ENCODE measurements at places on chromosomes 16 and 17. TPM values are rescaled to one million over a fixed set of nuclear protein-coding genes. Genes with fewer than 3 reads are reported as not detected.

GRCh38 chr17:46045639-46046038 lies 46.6 kb downstream of the STH start:
- H3K4me3 ChIP-seq = no peak overlapping the region
- H3K36me3 ChIP-seq = peaks cover 23% of the 10 kb centered on the region
- no peak overlapping the region for H3K27ac ChIP-seq

DNA sequence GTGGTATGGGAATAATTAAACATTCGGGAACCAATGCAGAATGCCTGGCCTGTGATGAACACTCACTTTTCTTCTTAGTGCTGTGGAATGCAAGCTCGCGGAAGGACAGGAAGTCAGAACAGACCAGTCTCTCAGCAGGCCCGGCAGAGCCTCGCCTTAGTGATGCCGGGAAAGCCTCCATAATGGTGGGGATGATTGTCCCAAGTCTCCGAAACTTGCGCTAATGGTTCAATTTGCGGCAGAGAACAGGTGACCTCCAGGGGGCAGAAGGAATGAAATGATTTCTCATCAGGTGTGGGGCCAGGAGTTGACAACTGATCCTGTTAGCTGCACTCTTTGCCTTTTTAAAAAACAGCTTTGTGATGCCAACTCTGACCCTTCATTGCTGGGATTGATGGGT lies 170.6 kb downstream of the GSG1L start:
- no peaks in the 10 kb centered on the region for H3K4me1 ChIP-seq
- H3K36me3 ChIP-seq = no peaks in the 10 kb centered on the region
- no peak overlapping the region for H3K4me3 ChIP-seq
- no peaks in the 10 kb centered on the region for H3K27me3 ChIP-seq
- no peak for DNase-seq
- H3K27ac ChIP-seq = no peak overlapping the region

The MT1G gene
- 34.7 TPM for total RNA-seq

GRCh38 chr17:41625602-41626001 lies 1.2 kb upstream of the KRT17 start:
- H3K27me3 ChIP-seq = no peaks in the 10 kb centered on the region
- H3K27ac ChIP-seq = no peak overlapping the region
- peaks cover 10% of the 10 kb centered on the region for H3K4me1 ChIP-seq
- DNase-seq = no peak

GRCh38 chr17:45104907-45105624 lies 27.2 kb downstream of the PLCD3 start:
- H3K4me1 ChIP-seq = peaks cover 27% of the 10 kb centered on the region
- no peak overlapping the region for H3K4me3 ChIP-seq
- H3K27me3 ChIP-seq = no peaks in the 10 kb centered on the region
- peak overlapping the region; percentile 13 for H3K27ac ChIP-seq
- DNase-seq = no peak

The SOCS1 gene
- total RNA-seq = 16.9 TPM

DNA sequence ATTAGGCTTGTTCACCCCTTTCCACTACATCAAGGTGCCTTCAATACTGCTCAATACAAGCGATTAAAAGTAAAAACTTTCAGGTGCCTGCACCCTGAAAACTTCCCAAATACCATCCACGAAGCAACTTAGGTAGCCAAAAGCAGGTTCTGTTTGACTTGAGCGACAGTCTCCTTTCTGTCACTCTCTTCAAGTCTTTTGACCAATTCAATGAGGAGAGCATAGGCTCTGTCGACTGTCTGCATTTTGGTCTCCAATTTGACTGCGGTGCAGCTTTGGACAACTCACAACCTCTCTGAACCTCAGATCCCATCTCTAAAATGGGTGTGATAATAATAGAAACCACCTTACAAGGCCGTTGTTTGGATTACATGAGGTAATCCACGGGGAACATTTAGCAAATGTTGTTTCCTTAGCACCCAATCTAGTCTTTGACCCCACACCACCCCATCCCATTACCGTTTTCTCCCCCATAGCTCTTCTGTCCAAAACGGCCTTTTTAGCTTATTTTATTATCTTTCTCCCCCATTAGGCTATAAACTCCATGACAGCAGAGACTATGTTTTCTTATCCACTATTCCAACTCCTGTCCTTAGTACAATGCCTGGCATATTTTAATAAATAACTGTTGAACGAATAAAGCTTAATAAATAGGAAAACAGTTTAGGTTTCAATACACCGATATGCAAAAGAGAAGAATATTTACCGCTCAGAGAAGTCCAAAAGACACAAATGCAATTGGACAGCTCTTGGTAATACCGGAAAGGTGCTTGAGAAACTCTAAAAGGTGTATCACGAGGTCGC lies 999 bp downstream of the MARF1 start:
- peak overlapping the region; percentile 100 for H3K27ac ChIP-seq
- peaks cover 11% of the 10 kb centered on the region for H3K4me1 ChIP-seq

GRCh38 chr16:3256866-3257465 lies 533 bp upstream of the MEFV start:
- H3K4me3 ChIP-seq = no peak overlapping the region
- no peak for DNase-seq
- no peaks in the 10 kb centered on the region for H3K27me3 ChIP-seq
- no peaks in the 10 kb centered on the region for H3K36me3 ChIP-seq
- no peaks in the 10 kb centered on the region for H3K4me1 ChIP-seq

The CA7 gene
- total RNA-seq = not detected

DNA sequence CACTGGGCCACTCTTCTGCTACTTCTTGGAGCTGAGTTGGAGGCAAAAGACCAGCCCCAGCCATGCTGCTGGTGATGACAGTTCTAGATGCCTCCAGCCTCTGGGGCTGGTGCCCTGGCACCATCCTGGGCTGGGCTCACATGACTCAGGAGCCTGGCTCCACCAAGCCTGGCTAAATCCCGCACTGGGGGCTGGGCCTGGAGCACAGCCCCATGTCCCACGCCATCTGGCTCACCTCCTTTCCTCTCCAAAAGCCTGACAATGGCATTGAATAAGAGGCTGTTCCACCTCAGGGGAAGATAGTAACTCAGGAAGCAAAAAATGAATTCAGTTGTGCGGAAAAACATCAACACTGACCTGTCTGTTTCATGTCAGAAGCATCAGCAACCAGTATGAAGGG lies 45.1 kb upstream of the MTSS2 start:
- H3K36me3 ChIP-seq = no peaks in the 10 kb centered on the region
- DNase-seq = no peak
- no peak overlapping the region for H3K4me3 ChIP-seq
- H3K4me1 ChIP-seq = peaks cover 32% of the 10 kb centered on the region

DNA sequence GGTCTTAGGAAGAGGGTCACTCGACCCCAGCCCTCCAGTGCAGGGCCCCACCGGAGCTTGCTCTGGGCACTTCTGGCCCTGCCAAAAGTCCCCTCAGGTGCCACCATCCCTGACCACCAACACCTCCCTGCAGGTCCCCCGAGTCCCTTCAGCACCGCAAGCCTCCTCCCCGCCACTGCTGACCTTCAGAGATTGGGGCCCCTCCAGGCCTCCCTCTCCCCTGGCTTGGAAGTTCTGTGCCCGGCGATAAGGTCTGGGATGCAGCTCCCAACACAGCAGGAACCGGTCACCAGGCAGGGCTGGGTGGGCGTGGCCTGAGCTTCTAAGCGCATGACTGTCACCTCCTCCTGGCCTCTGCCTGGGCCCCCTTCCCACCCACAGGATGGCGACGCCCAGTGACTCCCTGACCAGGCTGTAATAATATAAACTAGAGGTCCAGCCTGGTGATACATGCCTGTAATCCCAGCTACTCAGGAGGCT lies 11.2 kb downstream of the PIEZO1 start:
- DNase-seq = no peak
- H3K27ac ChIP-seq = no peak overlapping the region
- H3K4me3 ChIP-seq = no peak overlapping the region
- no peaks in the 10 kb centered on the region for H3K36me3 ChIP-seq
- peaks cover 9% of the 10 kb centered on the region for H3K4me1 ChIP-seq

The DDX42 gene
- total RNA-seq = 157 TPM

The ADAMTS18 gene
- total RNA-seq = not detected

- DNase-seq = no peak
- no peak overlapping the region for H3K4me3 ChIP-seq
- H3K27ac ChIP-seq = no peak overlapping the region
- peaks cover 4% of the 10 kb centered on the region for H3K4me1 ChIP-seq
- no peaks in the 10 kb centered on the region for H3K36me3 ChIP-seq
Measured at GRCh38 chr16:3548445-3548844, 28.8 kb downstream of the NLRC3 start.

DNA sequence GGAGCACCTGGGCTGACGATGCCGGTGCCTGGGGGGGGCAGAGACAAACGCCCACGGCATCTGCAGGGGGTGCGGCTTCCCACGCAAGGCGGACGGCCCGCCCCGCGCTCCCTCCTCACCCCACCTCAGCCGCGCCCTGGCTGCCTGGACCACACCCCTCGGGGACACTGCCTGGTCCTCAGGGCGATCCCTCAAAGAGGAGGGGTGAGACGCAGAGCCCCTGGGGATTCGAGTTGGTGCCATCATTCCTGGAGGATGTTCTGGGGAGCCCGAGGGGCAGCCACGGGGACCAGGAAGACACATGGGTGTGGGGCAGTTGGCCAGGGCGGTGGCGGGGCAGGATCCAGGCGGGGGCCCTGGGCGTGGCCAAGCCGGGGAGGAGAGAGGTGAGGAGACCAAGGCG lies 3.9 kb downstream of the IGFALS start:
- H3K27ac ChIP-seq = no peak overlapping the region
- H3K4me1 ChIP-seq = no peaks in the 10 kb centered on the region
- H3K36me3 ChIP-seq = peaks cover 25% of the 10 kb centered on the region
- no peak overlapping the region for H3K4me3 ChIP-seq

GRCh38 chr17:7313088-7313889 lies 1.9 kb downstream of the GPS2 start:
- H3K4me1 ChIP-seq = peaks cover 57% of the 10 kb centered on the region
- no peak overlapping the region for H3K27ac ChIP-seq
- H3K36me3 ChIP-seq = peaks cover 58% of the 10 kb centered on the region
- H3K4me3 ChIP-seq = no peak overlapping the region
- no peaks in the 10 kb centered on the region for H3K27me3 ChIP-seq

- no peaks in the 10 kb centered on the region for H3K36me3 ChIP-seq
- no peak overlapping the region for H3K27ac ChIP-seq
- no peak overlapping the region for H3K4me3 ChIP-seq
- no peak for DNase-seq
Measured at GRCh38 chr17:31834448-31834847, 24.6 kb downstream of the COPRS start.
